NCI-H524 (cell line): ENCODE measurements at places on chromosomes 3 and 15.

GRCh38 chr3:81643721-81644120, 117.7 kb downstream of the GBE1 start:
- peak; percentile 13 for DNase-seq

DNA sequence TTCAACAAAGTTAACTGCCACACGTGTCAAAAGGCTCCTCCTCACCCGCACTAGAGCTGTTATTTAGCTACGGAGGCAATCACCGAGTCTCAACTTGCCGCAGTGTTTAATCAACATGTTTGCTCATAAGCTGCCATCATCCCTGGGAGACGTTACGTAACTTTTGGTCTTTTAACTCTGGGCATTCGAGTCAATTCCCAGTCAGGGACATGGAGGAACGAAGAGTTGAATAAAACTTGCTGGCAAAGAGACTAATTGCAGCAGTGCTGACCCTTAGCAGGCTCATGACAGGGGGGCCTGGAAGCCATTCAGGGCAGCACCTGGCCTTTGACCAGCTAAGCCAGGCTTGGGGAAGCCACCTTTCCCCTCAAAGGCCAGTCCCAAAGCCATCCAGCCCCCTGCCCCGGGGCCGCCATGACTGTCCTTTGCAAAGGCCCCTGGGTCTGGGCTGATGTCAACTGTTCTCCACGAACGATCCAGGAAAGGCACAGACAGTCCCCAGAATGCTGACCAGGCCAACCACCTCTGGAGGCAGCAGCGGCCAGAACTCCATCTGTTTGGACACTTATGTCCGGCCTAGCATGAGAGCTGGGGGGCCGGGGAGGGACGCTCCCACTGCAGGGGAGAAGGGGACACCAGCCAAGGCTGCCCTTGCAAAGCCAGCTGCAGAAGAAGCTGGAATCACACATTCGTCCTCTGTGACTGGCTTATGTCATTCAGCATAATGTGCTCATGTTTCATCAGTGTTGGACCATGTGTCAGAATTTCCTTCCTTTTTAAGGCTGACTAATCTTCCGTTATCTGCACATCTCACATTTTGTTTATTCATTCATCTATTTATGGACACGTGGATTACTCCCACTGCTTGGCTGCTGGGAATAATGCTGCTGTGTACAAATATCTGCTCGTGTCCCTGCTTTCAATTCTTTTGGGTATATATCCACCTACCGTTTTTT, 43.7 kb downstream of the PCSK6 start:
- DNase-seq: no peak

DNA sequence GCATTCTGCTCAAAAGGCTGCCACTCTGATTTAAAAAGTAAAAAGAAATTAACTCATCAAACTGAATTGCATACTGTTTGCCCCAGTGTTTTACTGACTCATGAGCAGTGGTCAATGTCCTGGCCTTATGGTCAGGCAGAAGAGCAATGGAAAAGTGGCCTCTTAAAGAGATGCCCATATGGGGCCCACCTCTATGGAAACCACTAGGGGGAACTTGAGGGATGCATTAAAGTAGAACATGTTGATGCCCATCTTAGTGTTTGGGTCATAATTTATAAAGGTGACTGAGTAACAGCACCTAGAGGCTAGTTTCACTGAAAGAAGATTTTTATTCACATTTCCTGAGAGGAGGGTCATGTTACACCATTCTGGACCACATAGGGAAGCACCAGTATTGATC, 66.5 kb upstream of the RNU6-1 start:
- DNase-seq: peak; percentile 15

DNA sequence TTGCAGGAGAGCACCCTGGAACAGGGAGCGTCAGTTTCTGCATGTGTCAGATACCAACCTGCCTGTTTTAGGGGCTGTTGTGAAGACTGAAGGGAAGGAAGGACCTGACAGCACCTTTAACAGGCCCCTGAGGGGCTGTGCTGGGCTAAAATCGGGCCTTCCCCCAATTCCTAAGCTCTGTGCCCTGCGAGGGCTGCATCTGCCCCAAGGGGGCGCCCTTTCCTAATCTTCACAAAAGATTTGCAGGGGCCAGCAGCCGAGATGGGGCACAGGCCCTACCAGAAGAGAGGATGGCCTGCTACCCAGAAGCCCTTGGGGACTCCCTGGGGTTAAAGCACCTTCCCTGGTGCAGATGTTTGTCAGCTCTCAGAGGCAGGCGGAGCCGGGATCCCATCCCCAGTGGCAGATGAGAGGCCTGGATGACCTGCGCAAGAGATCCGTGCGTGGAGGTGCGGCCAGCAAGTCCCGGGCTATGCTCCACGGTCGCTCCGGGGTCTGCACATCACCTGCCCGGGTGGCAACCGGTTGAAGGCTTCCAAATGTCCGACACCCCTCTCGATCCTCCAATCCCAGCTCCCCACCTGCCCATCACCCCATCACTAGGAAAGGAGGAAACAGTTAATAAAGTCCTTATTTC, 53.6 kb downstream of the RHCG start:
- DNase-seq: peak; percentile 31

DNA sequence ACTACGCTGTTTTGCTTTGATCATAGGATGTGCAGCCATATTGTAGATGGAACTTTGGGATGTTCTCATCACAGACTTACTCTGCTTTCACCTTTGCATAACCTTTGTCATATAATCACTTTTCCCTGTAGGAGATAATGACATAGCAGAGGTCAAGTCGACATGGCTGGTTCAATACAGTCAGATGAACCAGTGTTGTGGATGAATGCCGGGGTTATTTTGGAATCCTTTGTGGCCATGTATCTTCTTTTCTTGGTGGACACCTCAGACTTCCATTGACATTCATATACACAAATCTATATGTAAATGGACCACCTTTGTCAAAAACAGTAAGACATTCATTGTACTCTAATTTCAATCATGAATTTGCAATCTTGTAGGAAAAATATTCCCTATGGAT, 180.2 kb downstream of the PTPRG start:
- DNase-seq: no peak
